ENCODE measurements at places on chromosomes 11 and 22.

- no peak for DNase-seq
Observed at GRCh38 chr22:45157907-45158306, 5.8 kb upstream of the NUP50 start.

GRCh38 chr22:39239561-39240423 is 5.0 kb downstream of the PDGFB start:
- no peak for DNase-seq

DNA sequence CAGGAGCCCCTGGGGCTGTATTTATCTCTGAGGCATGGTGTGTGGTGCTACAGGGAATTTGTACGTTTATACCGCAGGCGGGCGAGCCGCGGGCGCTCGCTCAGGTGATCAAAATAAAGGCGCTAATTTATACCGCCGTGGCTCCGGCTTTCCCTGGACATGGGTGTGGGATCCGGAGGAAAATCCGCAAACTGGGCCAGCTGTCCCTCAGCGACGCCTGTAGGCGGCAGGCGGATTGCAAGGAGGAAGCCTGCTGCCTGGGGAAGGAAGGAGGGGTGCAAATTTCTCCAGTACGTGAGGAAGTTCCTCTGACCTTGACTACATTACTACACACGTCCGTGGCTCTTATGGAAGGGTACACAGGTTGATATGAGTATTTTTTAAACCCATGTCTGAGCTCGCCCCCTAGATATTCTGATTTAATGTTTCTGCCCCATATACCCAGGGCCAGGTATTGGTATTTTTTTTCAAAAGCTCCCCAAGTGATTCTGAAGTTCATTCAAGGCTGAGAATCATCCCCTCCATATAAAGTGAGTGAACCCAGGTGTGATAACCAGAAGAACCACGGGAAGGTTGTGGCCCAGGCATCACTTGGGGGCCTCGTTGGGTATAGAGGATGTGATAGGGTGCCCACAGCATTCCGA is 2.8 kb downstream of the MYOD1 start:
- no peak for DNase-seq

DNA sequence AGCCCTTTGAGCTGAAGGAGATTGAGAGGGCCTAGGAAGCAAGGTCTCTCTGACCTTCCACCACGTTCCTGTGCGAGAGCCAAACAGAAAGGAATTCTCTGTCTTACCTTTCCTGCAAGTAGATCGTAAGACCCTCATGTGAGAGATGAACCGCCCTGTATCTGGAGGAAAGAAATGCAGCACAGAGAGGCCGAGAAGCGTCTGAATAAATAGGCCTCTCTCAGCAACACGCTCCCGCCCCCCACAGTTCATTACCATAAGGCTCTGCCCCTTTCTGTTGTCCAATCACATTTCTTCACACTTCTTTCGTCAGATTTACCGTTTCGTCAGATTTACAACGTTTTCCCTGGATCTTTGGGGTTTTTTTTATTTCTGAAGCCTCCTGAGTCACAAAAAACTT is 90.3 kb downstream of the BLID start:
- DNase-seq = no peak

GRCh38 chr22:22981670-22982571 is 88.4 kb upstream of the GNAZ start:
- DNase-seq = no peak

DNA sequence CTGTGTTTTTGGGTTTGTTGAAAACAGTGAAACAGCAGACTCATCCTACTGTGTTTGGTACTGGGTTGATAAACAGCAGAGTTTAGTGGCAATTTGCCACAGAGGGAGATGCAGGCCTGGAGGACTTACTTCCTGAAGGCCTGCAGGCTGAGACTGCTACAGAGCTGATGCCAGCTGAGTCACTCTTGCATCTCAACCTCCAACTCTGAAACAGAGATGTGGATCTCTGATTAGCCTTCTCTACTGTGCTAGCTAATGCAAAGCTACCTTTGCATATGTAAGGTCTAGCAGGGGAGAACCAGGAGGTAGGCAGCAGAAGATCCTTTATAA is 14.3 kb downstream of the ATP5MG start:
- no peak for DNase-seq

DNA sequence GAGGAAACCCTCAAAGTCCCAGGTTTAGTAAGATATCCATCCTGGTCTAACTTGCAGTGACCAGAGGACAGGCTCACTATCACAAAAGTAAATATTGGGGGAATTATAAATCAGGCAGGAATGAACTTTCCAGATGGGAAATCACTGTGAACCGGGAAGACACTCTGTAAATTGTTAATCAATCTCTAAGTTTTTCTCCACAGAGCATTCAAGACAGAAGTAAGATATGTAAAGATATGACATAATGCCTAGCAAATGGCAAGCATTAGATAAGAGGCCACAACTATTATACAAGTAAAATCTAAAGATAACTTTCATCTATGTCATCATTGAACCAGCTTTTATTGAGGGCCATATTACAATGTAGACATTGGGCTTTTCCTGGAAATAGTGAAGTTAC is 35.3 kb upstream of the LRRC4C start:
- DNase-seq = no peak

GRCh38 chr11:44408141-44408540 is 98.2 kb upstream of the ALX4 start:
- DNase-seq = no peak

GRCh38 chr22:34070051-34070450 is 149.8 kb upstream of the LARGE1 start:
- DNase-seq = no peak

DNA sequence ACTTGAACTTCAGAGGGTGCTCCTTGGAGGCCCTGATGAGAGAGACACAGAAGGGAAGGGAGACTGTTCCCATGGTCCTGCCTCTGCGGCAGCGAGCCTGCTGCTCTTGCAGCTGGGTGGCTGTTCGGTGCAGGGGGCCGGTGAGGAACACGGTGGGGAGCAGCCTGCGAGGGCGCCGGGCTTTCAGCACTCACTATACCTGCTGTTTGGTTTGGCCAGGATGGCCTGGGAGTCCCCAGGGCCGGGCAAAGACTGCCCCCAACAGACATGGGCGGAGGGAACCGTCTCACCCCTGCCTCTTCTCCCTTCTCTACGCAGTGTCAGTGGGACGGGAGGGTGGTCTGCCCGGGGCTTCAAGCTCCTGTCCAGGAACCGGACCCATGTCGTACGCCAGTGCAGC is 58.0 kb upstream of the PRODH start:
- DNase-seq = no peak

GRCh38 chr11:95575517-95575916 is 214.1 kb downstream of the FAM76B start:
- no peak for DNase-seq

DNA sequence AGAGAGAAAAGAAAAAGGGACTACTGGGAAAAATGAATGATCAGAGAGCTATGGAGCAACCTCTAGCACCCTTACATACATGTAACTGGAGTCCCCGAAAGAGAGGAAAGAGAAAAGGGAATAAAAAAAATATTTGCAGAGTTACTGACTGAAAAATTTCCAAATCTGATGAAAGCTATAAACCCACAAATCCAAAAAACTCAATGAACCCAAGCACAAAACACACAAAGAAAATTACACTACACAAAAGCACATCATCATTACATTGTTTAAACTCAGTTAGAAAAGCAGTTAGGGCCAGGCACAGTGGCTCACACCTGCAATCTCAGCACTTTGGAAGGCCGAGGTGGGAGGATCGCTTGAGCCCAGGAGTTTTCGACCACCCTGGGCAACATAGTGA is 6.7 kb downstream of the VPS37C start:
- DNase-seq = no peak

DNA sequence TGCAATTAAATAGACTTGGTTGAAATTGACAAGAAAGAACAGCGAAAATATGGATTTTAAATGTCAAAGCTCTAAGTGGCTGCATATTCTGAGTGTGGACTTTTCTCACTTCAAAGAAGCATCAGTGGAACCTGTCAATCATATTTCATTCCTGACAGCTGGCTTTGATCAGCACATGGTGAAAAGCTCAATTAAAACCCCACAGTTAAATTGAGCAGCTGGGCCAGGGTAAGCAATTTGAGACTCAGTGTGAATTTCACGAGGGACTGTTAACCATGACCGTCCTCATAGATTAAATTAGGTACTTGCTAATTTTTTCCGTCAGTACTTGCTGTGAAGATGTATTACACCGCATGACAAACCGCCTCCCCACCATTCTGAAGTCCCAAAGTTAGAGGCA is 11.0 kb upstream of the OR10D3 start:
- no peak for DNase-seq

- DNase-seq = no peak
Observed at GRCh38 chr11:127994736-127995135, 592.6 kb downstream of the ETS1 start.

DNA sequence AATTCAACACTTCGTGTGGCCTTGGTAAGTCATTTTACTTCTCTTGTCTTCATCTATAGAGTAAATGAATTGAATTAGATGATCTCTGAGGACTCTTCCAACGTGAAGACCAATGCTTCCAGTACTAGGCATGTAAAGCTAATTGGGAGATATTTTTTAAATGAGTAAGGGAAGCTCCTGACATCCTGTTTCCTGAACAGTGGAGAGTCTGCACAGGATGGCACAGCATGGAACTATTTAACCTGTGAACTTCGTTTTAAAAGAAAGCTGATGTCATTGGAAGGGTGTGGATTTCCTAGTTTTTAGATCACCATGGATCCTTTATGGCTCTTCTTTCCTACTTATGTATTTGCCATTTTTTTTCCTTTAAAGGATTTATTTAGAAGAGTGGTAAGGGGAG is 48.4 kb upstream of the HSD17B12 start:
- DNase-seq = no peak

GRCh38 chr11:68311160-68312116 is 953 bp upstream of the LRP5 start:
- DNase-seq = no peak

GRCh38 chr11:20584093-20584774 is 15.2 kb upstream of the SLC6A5 start:
- DNase-seq = no peak

GRCh38 chr11:110565357-110566336 is 135.9 kb downstream of the FDX1 start:
- DNase-seq = no peak

DNA sequence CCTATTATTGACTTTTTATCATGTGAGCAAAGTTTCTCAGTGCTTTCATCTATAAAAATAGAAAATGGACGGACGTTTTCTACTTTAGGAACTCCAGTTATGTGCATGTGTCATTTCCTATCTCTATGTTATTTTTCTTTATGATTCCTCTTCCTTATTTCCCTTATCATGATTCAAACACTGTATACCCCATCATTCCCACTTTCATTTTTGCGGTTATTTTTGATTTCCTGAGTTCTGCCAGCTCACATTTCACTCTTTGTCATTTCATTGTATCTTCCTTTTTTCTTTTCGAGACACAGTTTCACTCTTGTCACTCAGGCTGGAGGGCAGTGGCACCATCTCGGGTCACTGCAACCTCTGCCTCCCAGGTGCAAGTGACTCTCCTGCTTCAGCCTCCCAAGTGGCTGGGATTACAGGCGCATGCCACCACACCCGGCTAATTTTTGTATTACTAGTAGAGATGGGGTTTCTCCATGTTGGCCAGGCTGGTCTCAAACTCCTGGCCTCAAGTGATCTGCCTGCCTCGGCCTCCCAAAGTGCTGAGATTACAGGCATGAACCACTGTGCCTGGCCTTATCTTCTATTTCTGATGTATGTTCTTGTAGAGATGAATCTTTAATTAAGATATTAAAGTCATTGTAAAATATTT is 21.5 kb downstream of the C11orf58 start:
- DNase-seq = no peak

GRCh38 chr11:83625336-83625735 is 339.2 kb upstream of the CCDC90B start:
- no peak for DNase-seq

- no peak for DNase-seq
Observed at GRCh38 chr11:131662317-131662972, 292.0 kb downstream of the NTM start.

GRCh38 chr22:47793304-47794101 is 1031.1 kb downstream of the TBC1D22A start:
- DNase-seq = no peak

DNA sequence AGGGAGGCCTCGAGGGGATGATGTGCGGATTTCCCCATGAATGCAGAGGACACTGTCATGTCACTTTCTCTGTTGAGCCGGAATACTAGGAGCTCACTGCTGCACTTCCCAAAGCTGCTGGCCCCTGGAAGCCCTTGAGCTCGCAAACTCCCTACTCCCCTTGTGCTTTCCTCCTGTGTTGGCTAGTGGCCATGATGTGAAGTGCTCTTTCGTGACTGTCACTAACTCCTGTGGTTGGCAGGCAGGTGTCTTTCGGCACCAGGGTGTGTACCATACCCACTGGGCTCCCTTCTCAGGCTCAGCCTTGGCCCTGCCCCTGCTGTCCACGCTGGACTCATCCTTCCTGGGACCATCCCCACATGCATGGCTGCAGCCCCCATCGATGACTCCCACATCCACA is 86.2 kb downstream of the BTBD10 start:
- DNase-seq = no peak

DNA sequence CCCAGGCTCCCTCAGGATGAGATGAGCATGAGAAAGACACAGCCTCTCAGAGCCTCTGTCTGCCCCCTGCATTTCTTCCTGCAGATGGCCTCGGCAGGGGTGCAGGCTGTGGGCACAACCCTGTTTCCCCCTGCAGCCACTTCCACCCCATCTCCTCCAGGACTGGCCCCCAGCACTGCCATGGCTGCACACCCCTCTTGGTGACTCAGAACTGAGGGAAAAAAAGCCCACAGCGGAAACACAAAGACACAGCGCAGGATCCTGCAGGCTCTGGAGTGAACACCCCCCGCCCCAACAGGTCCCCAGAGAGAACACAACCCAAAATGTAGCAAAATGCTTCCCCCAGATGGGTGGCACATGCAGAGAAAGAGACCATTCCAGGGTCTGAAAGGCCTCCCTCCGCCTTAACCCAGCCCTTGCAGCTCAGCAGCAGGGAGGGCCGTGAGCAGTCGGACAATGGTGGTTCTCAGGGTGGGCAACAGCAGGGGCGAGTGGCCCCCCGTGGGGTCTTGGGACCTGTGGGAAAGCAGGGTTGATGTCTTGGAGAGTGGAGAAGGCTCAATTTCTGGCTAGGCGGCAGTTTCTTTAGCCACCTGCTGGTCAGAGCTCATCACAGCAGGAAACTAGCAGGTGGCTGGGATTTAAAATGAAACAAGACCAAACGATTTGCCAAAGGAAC is 8.0 kb downstream of the TUBGCP6 start:
- DNase-seq = no peak

DNA sequence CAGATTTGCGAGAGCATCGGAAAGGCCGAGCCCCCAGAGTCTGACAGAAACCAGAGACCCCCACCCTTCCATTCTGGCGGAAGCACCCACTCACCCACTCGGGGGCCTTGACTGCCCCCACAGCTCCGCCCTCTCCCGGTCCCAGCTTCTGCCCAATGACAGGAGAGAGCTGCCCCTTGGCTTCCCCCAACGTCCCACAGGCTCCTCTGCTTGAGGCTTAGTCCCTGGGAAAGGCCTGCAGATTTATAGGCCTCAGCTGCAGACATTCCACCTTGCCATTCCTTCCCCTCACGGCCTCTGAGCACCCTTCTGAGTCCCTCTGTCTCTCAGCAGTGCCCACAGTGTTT is 125.0 kb upstream of the NCAM1 start:
- no peak for DNase-seq

GRCh38 chr11:92830377-92831155 is 138.9 kb upstream of the MTNR1B start:
- DNase-seq = no peak

GRCh38 chr11:331358-332060 is 10.8 kb upstream of the IFITM3 start:
- no peak for DNase-seq

GRCh38 chr11:77590194-77590782 is 535 bp downstream of the AQP11 start:
- DNase-seq = no peak

- no peak for DNase-seq
Observed at GRCh38 chr22:29661336-29661735, 57.9 kb downstream of the NF2 start.

GRCh38 chr11:113615098-113615497 is 91.0 kb downstream of the TMPRSS5 start:
- DNase-seq = no peak

All from activated T-cell treated with anti-CD3 and anti-CD28 coated beads, Interleukin-2, amount 50 U/mL, for 48 hours (primary cell).